ENCODE measurements at places on chromosomes 13 and 19.

DNA sequence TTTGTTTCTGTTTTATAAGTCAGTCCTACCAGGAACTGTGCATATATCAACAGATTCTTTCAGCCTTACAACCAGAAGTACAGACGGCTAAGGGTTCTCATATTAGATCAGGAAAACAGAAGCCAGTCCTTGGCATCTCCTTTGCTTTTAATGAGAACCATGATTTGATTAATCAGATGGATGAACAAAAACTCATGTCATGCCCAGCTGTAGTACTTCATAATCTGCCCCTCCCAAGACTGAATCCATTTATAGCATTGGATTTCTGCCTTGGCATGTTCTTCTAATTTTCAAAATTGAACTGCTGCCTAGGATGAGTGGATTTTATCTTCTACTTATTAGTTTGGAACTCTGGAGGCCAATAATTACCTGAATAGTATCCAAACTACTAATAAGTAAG, 617.2 kb downstream of the SLITRK5 start:
- no peak for DNase-seq

GRCh38 chr19:41871573-41872383, 5.3 kb upstream of the CD79A start:
- DNase-seq: no peak

- no peak for DNase-seq
These were observed 71.8 kb downstream of the TNFSF11 start for GRCh38 chr13:42645717-42646116.

- DNase-seq: no peak
These were observed 48.1 kb upstream of the PCDH9 start for GRCh38 chr13:67278235-67278634.

DNA sequence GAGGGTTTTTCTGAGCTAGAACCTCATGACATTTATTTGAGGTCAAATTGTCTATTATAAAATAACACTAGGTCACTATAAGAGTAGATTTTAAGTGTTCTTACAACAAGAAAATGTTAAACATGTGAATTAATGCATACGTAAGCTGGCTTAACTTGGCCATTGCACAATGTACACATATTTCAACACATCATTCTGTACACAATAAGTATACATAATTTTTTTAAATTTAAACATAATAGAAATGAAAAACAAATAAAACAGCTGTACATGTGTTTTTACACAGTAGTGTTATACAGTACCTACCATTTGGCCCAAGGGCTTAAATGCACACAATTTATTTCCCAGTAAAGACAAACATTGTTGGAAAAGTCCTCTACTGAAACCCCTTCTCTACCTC, 269.9 kb downstream of the DACH1 start:
- no peak for DNase-seq

GRCh38 chr19:30450835-30451321, 78.7 kb downstream of the ZNF536 start:
- no peak for DNase-seq

DNA sequence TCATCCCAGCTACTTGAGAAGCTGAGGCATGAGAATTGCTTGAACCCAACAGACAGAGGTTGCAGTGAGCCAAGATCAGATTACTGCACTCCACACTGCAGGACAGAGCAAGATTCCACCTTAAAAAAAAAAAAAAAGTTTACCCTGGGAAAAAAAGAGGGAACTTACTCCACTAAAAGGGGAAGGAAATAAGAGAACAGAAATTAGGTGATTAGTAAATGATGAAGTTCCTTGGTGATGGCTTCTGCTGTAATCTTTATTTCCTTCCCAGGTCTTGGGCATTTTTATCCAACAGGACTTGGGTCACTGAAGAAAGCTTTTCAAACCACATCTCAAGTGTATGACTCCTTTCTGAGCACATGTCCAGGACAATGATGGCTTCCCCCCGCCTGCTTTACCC, 9.3 kb downstream of the ZNF780A start:
- no peak for DNase-seq

GRCh38 chr13:23934520-23934919, 37.2 kb upstream of the C1QTNF9B start:
- no peak for DNase-seq

DNA sequence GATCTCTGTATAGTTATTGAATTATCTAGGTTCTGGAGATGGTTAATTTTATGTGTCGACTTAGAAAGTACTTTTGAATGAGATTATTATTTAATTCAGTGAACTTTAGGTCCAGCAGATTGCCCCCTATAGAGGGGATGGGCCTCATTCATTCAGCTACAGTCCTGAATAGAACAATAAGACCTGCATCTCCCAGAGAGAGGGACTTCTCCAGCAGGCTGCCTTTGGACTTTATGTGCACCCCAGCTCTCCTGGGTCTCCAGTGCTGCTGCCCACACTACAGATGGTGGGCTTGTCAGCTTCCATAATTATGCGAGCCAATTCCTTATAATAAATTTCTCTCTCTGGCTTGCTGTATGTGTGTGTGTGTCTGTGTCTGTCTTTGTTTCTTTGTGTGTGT, 39.3 kb upstream of the KL start:
- no peak for DNase-seq

GRCh38 chr13:80048030-80048429, 292.9 kb downstream of the SPRY2 start:
- no peak for DNase-seq

GRCh38 chr13:40527914-40528313, 138.5 kb downstream of the FOXO1 start:
- DNase-seq: no peak

DNA sequence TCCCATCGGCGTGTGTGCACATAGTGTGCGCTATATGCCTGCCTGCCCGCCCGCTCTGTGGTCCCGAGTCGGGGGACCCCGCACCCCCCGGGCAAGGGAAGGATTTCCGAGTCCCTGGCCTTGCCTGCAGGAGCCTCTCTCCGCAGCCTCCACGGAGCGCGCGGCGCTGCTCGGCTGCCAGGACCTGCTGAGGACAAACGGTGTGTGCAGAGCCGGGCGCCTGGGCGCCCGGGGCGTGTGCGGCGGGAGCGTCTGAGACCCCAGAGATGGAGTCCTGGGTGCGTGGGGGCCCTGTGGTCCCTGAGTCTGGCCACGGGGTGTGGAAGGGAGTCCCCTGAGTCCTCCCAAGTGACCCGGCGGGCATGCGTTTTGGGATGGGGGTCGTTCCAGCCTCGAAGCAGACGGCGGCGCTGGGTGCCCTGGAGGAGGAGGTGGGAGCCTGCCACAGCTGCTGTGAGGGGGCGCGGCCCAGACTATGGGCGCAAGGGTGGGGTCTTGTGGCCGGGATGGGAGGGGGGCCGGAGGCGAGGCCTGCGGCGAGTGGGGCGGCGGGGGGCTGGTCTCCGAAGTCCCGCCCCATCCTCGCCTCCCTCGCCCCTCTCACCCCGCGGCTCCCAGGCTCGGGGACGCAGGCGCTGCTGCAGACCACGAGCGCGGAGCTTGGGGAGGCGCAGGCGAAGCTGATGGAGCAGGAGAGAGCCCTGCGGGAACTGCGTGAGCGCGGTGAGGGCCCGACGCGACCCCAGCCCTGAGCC, 25.3 kb downstream of the CLEC4M start:
- no peak for DNase-seq

DNA sequence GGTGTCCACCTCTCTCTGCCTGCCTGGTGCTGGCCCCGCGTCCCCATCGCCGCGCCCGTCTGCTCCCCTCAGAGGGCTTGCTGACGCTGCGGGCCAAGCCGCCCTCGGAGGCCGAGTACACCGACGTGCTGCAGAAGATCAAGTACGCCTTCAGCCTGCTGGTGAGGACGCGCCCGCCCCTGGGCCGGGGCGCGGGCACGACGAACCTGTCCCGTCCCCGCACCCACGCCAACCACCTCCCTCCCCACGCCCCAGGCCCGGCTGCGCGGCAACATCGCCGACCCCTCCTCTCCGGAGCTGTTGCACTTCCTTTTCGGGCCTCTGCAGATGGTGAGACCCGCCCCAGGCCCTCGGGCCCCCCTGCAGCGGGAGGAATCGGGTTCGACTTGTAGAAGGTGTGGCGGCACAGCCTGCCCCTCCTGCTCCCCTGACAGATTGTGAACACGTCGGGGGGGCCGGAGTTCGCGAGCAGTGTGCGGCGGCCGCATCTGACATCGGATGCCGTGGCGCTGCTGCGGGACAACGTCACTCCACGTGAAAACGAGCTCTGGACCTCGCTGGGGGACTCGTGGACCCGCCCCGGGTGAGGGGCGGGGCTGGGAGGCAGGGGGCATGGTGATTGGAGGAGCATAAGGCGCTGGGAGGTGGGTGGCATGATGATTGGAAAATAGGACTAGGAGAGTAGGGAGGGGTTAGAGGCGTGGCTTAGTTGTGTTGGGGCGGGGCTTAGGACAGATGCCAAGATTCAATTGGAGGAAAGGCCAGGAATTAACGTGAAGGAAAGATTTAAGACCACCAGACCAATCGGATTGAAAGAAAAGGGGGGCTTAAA, 6.6 kb downstream of the EPS8L1 start:
- peak; percentile 41 for DNase-seq
